ENCODE measurements at places on chromosomes 11 and 22.

- DNase-seq: no peak
Measured at GRCh38 chr22:46476547-46476941, 60.9 kb downstream of the CELSR1 start.

DNA sequence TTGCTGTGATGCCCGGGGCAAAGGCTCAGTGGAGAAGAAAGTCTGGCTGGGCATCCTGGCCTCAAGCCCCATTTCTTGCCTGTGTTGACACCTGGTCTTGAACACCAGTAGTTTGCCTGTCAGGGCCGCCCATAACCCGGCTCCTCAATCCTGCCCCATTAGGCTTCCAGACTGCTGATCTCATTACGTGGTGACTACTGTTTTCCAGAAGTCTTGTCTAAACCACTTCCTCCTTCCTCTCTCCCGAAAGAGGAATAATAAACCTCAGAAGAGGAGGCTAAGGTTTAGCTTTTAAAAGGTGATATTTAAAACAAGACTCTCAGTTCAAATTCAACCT, 97.7 kb downstream of the CD44 start:
- DNase-seq: no peak

GRCh38 chr11:72595292-72595684, 78.9 kb downstream of the PDE2A start:
- DNase-seq: no peak

DNA sequence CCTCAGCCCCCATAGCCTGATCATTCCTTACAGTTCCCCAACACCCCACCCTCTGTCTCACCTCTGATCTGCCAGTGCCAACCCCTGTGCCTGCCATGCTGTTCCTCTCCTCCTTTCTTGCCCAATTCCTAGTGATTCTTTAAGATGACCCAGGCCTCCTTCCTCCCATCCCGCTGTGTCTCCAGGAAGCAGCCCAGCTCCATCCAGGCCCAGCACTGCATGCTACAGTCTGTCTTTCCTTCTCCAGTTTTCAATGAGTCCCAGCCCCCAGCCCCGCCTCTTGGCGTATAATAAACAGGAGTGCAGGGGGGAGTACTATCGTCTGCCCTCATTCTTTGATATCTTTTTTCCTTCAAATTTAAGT, 12.3 kb downstream of the LTBP3 start:
- DNase-seq: no peak

GRCh38 chr11:59713745-59714144, at the start of gene OR10V1:
OR10V1 (minus strand) TSS chr11:59713845; CDS start chr11:59713845, 0 bp downstream.
- DNase-seq: no peak

DNA sequence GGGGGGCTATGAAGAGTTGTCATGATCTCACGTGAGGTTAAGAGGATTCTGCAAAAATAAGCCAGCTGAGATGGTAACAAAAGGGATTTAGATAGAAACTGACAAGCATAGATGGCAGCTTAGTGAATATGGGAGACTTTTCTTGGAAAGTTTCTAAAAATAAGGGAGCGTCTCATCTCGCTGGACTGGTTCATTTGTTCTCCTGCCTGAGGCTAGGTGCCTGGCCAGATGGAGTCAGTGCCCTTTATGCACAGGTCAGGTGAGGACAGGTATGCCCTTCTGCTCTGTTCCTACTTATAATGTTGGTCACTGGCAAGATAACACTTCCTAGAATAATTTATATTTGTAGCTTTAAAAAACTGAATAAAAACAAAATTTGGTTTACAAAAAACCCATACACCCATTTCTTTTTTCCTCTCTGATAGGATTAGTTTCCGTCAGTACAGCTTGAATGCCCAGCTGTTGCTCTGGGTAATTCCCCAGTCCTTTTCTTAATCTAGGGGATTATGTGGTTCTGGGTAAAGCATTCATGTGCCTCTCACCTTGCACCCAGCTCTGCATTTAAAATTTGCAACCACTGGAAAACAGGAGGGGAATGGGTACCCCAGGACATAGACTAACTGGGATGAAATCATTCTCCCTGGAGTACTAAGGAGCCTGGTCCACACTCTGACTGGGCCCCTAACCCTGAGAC, 90.0 kb downstream of the AMOTL1 start:
- no peak for DNase-seq

- DNase-seq: no peak
Measured at GRCh38 chr11:65206441-65206841, 24.7 kb downstream of the CAPN1 start.

- no peak for DNase-seq
Measured at GRCh38 chr22:29351891-29352290, 36.4 kb upstream of the RASL10A start.

- no peak for DNase-seq
Measured at GRCh38 chr11:121535129-121535796, 82.5 kb upstream of the SORL1-AS1 start.

DNA sequence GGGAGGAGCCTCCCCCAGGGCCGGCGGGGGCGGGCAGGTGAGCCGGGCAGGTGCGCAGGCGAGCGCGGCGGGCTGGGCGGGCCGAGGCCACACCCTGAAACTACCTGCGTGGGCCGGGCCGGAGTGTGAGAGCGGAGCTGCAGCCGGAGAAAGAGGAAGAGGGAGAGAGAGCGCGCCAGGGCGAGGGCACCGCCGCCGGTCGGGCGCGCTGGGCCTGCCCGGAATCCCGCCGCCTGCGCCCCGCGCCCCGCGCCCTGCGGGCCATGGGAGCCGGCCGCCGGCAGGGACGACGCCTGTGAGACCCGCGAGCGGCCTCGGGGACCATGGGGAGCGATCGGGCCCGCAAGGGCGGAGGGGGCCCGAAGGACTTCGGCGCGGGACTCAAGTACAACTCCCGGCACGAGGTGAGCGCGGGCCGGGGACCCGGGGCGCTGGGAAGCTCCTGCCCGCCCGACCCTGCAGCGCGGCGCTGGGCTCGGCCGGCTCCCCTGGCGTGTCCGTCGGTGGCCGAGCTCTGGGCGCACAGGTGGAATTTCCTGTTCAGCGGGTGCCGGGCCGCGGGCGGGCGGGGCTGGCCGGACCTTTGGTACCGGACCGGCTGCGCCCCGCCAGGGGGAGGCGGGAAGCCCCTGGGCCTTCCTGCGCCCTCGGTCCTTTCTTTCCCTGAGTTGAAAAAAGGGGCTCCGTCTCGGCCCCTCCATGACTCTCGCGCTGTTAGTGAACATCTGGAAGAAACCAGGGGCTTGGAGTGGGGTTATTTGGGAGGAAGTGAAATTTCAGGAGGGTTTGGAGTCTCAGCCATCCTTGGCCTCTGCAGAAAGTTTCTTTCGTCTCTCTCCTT, at the start of gene ST14:
TSS of gene ST14 (plus strand) at position 126 of the 841 bp plus-strand sequence. CDS start at position 324, 198 bp downstream.
- DNase-seq: no peak

GRCh38 chr11:72358466-72359405, 75.6 kb downstream of the CLPB start:
- no peak for DNase-seq

DNA sequence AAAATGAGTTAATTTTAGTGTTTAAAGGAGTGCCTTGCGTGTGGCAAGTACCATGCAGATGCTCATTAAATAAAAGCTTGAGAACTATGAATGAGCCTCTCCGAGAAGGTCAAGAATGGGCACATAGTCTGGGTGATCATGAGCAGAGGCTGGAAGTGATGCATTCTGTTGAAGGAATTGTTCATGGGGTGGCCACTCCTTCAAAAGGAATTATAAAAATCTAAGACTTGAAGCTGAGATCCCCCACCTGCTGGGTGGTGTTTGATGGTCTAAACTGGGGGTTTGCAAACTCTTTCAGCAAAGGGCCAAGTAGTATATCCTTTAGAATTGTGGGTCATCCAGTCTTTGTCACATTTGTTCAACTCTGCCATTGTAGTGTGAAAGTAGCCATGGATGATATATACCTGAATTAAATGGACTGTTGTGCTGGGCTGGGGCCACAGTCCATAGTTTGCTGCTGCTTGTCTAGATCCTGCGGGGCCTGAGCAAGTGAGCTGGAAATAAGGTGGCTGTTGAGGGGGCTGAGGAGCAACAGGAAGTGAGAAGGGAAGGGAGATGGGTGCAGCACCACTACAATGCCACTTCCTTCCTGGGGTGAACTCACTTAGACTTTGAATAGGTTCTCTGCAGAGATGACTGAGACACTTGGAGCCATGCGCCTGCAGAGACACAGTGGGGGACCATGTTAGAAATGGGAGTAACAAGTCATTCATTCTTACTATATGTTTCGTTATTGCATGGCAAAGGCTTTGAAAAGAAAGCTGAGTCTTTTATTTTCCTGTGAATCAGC, 179.0 kb downstream of the SNX19 start:
- DNase-seq: no peak

- DNase-seq: no peak
Measured at GRCh38 chr11:46270684-46271083, 6.8 kb upstream of the CREB3L1 start.

- DNase-seq: no peak
Measured at GRCh38 chr11:95074792-95075563, 8.3 kb downstream of the SRSF8 start.

DNA sequence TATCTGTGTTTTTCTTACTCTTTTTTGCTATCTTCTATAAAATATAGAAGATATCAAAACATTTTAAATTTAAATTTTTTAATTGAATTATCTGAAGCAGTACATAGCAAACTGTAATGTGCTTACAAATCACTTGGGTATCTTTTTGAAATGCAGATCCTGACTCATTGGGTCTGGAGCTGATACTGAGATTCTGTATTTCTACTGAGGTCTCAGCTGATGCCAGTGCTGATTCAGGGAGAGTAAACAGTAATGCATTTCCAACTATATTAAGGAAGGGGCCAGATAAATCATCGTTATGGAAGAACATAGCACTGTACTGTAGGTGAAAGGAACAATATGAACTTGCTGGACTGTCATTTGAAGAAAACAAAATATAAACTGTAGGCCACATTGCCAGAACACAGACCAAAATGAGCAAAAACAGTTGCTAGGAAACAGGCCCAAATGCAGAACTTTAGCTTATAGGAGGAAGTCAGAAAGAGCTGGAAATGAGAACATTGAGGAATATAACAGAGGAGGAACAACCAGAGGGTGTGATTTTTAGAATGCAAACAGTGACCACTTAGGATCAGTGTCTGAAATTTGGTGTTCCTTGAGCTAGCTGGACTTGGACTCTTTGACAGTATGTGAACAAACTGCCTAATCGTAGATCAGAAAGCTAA, 3.3 kb downstream of the ARL14EP start:
- no peak for DNase-seq

- DNase-seq: no peak
Measured at GRCh38 chr11:79466411-79466810, 25.6 kb upstream of the TENM4 start.

DNA sequence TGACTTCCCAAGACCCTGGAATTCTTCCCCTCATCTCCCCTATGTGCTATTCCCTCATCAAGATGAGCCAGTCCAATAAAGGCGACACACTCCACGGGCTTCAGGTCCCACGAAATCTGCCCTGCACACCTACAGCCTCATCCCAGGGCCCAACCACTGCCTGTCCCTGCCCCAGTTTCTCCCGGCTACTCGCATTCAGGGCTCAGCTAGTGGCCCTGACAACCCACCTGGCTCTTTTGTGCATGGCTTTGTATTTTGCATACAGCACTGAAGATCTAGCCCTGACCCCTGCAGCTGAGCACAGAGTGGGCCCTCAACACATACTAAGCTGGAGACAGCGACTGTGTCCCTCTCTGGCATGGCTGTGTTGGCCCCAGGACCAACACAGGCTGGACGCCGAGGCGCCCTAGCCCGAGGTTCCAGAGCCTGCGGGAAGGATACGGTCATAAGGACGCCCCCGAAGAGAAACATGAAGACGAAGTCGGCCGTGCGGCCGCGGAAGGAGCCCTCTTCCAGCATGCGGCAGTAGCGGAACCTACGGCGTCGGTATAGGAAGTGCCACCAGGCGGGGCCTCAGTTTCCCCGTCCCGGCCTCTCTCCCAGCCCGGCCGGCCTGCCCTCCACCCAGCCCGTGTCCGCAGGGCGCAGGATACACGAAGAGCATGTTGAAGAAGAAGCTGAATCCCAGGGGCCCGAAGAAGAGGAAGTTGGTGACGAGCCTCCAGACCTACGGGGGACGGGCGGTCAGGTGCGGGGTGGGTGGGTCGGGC, 710 bp downstream of the DERL3 start:
- DNase-seq: no peak

- DNase-seq: no peak
Measured at GRCh38 chr11:132177106-132177505, 806.7 kb downstream of the NTM start.

GRCh38 chr22:37300551-37301017, 18.3 kb downstream of the CYTH4 start:
- no peak for DNase-seq

DNA sequence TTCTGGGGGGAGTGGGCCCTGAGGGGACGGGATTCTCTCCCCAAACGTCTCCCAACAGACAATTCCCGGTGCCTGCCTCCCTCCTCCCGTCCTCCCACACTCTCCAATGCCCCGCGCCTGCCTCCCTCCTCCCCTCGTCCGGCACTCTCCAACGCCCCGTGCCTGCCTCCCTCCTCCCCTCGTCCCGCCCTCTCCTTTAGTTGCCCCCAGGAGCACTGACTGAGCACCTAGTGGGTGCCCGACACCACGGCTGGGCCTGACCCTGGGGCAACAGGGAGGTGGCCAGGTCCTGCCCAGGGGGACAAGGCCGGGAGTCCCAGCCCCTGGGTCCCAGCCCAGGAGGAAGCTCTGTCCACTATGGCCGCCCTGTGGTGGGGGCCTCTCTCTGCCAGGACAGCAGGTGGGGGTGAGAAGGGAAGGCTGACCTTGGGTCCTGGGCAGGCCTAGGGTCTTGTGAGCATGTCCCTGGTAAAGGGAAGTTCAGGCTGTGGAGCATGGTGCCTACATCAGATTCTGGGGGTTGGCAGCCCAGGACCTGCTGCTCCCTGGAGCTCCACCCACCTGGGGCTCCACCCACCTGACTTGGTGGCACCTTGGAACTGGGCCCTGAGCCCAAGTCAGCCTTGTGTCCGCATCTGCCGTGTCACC, 942.3 kb downstream of the BRD1 start:
- DNase-seq: no peak

GRCh38 chr11:85863855-85864254, 8.7 kb downstream of the CCDC83 start:
- no peak for DNase-seq

- no peak for DNase-seq
Measured at GRCh38 chr11:64117763-64118459, 48.0 kb downstream of the MACROD1 start.

GRCh38 chr22:25644122-25644521, 79.6 kb downstream of the GRK3 start:
- no peak for DNase-seq

GRCh38 chr22:45238957-45239680, 1.6 kb downstream of the KIAA0930 start:
- no peak for DNase-seq

DNA sequence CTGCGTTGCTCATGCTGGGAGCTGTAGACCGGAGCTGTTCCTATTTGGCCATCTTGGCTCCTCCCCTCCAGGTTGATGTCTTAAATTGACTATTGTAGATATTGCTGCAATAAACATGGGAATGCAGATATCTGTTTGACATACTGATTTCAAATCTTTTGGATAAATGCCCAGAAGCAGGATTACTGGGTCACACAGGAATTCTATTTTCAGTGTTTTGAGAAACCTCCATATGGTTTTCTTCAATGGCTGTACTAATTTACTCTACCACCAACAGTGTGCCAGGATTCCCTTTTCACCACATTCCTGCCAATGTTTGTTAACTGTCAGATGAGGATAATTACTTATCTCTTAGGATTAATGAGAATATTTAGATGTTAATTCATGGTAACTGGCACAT, 467.0 kb downstream of the LUZP2 start:
- no peak for DNase-seq

GRCh38 chr11:111019451-111019850, 226.1 kb upstream of the POU2AF2 start:
- DNase-seq: no peak
